ENCODE measurements at places on chromosomes 1 and 21.
A peak's percentile ranks its signal among the peaks of the same experiment; 100 is the strongest.

- DNase-seq: no peak
- no peak overlapping the region for H3K4me3 ChIP-seq
- no peak overlapping the region for H3K27ac ChIP-seq
- H3K36me3 ChIP-seq: no peaks in the 10 kb centered on the region
- no peaks in the 10 kb centered on the region for H3K4me1 ChIP-seq
- no peaks in the 10 kb centered on the region for H3K27me3 ChIP-seq
Observed at GRCh38 chr21:33972539-33972938, 56.9 kb upstream of the ATP5PO start.

DNA sequence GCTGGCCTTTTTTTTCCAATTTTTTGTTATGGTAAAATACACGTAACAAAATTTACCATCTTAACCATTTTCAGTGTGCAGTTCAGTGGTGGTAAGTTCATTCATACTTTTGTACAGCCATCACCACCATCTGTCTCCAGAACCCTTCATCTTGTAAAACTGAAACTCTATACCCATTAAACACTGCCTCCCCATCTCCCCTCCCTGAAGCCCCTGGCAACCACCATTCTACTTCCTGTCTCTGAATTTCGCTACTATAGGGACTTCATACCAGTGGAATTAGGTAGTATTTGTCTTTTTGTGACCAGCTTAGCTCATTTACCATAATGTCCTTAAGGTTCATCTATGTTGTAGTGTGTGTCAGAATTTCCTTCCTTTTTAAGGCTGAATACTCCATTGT, 8.7 kb downstream of the PKNOX1 start:
- H3K27ac ChIP-seq: no peak overlapping the region
- H3K4me3 ChIP-seq: no peak overlapping the region
- H3K27me3 ChIP-seq: no peaks in the 10 kb centered on the region
- DNase-seq: no peak

DNA sequence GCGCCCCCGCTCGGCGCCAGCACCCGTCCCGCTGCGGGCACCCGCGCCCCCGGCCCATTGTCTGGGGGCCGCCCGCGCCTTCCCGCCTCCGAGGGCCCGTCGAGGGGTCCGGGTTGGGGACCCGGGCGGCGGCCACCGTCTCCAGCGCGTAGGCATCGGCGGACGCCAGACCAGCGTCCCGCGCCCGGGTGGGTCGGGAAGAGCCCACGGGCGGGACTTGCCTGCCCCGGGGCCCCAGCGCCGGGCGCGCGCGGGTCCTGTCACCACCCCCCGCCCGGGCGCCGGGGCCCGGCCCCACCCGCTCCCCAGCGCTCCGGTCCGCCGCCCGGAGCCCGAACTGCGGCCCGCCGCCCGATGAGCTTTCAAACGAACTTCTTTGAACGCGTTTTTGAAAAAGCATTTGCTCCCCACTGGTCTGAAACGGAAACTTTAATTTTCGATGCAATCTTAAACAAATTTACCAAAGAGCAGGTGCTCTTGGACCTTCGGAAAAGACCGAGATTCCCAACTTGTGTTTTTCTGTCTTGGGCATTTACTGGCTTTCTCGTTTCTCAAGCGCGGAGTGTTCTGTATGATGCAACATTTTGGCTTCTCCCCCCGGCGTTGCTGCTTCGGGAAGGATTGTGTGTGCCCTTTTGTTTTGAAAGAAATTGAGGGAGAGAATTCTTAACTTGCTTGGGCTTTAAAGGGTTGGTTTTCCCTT, 615 bp downstream of the CLIC4 start:
- DNase-seq: peak; percentile 84
- H3K4me3 ChIP-seq: peak overlapping the region; percentile 81
- H3K4me1 ChIP-seq: peaks cover 41% of the 10 kb centered on the region

- no peak overlapping the region for H3K27ac ChIP-seq
- H3K36me3 ChIP-seq: no peaks in the 10 kb centered on the region
- no peak for DNase-seq
- H3K4me1 ChIP-seq: no peaks in the 10 kb centered on the region
- no peaks in the 10 kb centered on the region for H3K27me3 ChIP-seq
Observed at GRCh38 chr1:81708250-81708649, 92.5 kb upstream of the ADGRL2 start.

GRCh38 chr1:221740369-221740992, 1.4 kb downstream of the DUSP10 start:
- no peak for DNase-seq
- no peaks in the 10 kb centered on the region for H3K27me3 ChIP-seq
- no peak overlapping the region for H3K27ac ChIP-seq
- peak overlapping the region; percentile 67 for H3K4me3 ChIP-seq
- no peaks in the 10 kb centered on the region for H3K36me3 ChIP-seq

DNA sequence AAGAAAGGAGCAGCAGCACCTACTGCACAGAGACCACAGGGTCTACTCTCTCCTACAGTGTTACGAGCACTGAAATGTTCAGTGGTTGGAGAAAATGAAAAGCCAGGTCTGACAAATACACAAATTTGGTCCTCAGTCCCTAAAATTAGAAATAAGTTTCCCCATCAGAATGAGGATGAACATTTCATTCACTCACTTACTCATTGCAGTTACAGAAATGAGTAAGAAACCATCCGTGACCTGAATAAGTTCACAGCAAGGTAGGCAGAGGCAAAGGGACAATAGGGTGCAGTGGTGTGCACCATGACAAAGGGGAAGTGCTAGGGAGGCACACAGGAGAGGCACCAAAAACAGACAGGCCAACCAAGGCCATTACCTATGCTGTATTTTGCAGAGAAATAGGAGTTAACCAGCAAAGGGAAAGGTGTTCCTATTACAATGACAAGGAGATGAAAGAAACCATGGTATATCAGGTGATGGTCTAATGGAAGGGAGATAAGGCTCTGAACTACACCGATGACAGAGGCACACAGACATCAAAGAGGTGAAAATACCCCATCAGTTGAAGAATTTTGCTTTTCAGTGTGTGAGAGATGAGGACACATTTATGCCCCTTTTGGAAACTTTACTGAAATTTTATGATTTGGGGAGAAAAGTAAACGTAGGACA, 29.4 kb downstream of the VAV3 start:
- H3K27ac ChIP-seq: no peak overlapping the region
- no peak for DNase-seq
- no peak overlapping the region for H3K4me3 ChIP-seq
- H3K4me1 ChIP-seq: peaks cover 15% of the 10 kb centered on the region
- H3K27me3 ChIP-seq: no peaks in the 10 kb centered on the region

DNA sequence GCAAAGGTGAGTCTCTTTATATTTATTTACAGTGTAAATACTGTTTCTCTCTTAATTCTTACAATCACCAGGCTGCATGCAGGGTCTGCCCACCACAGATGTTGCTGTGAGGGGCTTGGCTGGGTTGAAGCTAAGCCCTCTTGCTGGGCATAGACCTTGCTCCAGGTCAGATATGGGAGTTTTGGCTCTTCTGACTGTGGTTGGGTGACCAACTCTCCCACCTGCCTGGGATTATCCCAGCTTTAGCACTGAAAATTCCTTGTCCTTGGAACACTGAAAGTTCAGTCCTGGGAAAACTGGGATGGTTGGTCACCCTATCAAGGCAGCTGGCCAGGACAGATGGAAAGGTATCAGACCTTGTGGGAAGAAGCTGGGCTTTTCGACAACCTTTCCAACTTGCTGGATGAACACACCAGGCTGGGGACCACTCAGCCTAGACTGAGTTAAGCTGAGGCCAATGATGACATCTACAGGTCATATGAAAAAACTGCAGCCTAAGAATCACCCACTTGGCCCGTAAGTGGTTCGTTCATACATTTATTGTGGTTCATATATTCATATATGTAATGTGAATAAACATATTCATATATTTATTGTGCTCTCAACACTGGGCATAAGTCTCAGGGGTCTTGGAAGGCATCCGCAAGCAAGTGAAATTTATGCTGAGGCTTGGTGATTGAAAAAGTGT, 26.6 kb upstream of the HPDL start:
- no peaks in the 10 kb centered on the region for H3K36me3 ChIP-seq
- no peaks in the 10 kb centered on the region for H3K4me1 ChIP-seq
- H3K27ac ChIP-seq: no peak overlapping the region
- H3K27me3 ChIP-seq: no peaks in the 10 kb centered on the region

GRCh38 chr1:193211539-193211938, 25.1 kb upstream of the B3GALT2 start:
- DNase-seq: no peak
- H3K27ac ChIP-seq: peak overlapping the region; percentile 61
- H3K4me3 ChIP-seq: no peak overlapping the region
- peaks cover 63% of the 10 kb centered on the region for H3K36me3 ChIP-seq
- H3K4me1 ChIP-seq: no peaks in the 10 kb centered on the region
- H3K27me3 ChIP-seq: no peaks in the 10 kb centered on the region

DNA sequence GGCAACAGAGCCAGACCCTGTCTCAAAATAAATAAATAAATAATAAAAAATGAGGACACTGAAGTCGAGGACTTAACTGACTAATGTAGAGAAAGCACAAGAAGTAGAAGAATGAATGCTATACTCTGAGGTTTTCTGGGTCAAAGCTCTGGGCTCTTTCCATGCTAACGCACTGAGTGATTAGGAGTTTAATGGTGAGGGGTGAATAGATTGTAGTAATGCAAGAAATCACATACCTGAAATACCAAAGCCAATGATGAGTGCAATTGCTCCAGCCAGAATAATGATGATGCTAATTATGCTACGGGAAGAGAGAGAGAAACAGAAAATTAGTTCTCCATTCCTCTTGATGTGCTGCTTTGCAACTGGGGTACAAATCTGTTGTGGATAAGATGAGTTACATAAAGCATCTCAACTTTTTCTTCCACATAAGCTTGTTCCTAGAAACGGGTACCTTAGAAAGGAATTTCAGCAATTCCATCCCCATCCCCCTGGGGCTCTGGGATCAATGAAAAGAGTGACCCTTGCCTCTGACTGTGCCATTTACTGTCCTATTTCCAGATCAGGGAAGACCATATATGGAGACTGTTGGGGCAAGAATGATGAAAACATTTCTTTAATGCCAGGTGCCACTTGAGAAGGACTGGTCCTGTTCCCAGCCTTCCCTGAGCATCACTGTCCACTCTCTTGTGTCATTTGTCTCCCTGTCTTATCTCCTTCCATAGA, 40.7 kb downstream of the VTCN1 start:
- H3K36me3 ChIP-seq: no peaks in the 10 kb centered on the region
- no peak for DNase-seq
- H3K4me1 ChIP-seq: no peaks in the 10 kb centered on the region
- H3K27me3 ChIP-seq: no peaks in the 10 kb centered on the region

DNA sequence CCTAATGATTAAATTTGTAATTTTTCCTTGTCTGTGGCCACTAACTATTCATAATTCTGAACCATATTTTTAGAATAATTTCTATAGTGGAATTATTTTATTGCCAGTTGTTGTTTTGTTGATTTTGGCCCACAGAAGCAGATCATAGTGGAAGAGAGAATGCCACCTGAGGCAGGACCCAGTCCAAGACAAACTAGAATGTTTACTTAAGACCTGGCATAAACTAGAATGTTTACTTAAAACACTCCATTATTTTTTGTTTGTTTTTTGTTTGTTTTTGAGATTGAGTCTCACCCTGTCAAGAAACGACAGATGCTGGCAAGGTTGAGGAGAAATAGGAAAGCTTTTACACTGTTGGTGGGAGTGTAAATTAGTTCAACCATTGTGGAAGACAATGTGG, 310.2 kb downstream of the MRPL39 start:
- H3K4me3 ChIP-seq: no peak overlapping the region
- no peak for DNase-seq
- no peak overlapping the region for H3K27ac ChIP-seq
- H3K27me3 ChIP-seq: no peaks in the 10 kb centered on the region
- no peaks in the 10 kb centered on the region for H3K36me3 ChIP-seq

GRCh38 chr1:162179121-162179520, 109.6 kb downstream of the NOS1AP start:
- H3K4me3 ChIP-seq: no peak overlapping the region
- no peak overlapping the region for H3K27ac ChIP-seq
- no peaks in the 10 kb centered on the region for H3K27me3 ChIP-seq
- H3K36me3 ChIP-seq: no peaks in the 10 kb centered on the region

- H3K4me3 ChIP-seq: no peak overlapping the region
- no peaks in the 10 kb centered on the region for H3K27me3 ChIP-seq
- H3K27ac ChIP-seq: no peak overlapping the region
- DNase-seq: no peak
- H3K4me1 ChIP-seq: no peaks in the 10 kb centered on the region
Observed at GRCh38 chr1:79588719-79589118, 582.2 kb upstream of the ADGRL4 start.

DNA sequence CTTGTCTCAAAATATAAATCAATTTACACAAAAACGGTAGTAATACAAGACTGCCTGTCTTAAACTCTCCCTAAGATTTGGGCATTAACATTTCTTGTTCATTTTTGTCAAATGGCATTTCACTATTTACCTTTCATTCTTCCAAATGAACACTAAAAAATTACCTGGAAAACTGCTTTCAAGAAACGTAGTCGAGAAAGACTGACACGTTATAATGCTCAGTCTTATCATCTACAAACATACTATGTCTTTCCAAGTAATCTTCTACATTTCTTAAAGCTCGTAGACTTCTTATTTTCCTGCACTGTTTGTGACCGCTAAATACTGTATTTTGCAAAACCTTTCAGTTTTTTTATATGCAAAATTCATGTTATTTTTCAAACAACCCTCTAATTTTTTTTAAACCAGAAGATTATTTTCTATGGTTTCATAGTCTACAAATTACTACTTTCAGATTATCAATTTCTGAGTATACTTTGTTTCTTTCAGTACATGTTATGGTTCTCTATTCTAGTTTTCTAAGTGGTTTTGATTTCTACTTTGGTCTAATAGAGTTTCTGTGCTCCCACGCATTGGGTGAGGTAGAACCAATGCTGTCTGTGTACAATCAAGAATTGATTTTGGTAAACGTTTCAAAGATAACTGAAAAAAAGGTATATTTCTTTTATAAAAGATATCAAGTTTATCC, 336.4 kb downstream of the SMYD3 start:
- H3K27me3 ChIP-seq: no peaks in the 10 kb centered on the region
- no peaks in the 10 kb centered on the region for H3K36me3 ChIP-seq
- H3K4me3 ChIP-seq: no peak overlapping the region
- no peaks in the 10 kb centered on the region for H3K4me1 ChIP-seq

DNA sequence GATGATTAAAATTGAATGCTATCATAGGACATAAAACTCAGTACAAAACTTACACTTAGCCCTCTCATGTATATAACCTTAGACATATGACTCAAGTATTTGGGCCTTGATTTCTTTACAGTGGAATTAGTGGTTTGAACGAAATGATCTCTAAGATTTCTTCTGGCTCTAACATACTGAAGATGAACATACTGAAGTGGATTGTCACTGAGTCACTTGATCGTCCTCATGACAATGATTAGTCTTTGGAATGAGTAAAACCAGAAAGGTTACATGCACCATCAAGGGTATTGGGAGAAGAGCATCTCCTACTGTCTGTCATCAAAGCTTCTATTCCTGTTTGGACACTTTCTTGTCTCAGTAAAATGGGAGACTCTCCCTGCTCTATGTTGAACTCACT, 17.4 kb downstream of the FMN2 start:
- H3K36me3 ChIP-seq: no peaks in the 10 kb centered on the region
- no peak overlapping the region for H3K27ac ChIP-seq
- no peak for DNase-seq
- no peaks in the 10 kb centered on the region for H3K4me1 ChIP-seq
- no peak overlapping the region for H3K4me3 ChIP-seq
- H3K27me3 ChIP-seq: no peaks in the 10 kb centered on the region

All from tibial nerve (tissue), 4 donors.